ELR (cell line): ENCODE measurements at places on chromosomes 11 and 22.

DNA sequence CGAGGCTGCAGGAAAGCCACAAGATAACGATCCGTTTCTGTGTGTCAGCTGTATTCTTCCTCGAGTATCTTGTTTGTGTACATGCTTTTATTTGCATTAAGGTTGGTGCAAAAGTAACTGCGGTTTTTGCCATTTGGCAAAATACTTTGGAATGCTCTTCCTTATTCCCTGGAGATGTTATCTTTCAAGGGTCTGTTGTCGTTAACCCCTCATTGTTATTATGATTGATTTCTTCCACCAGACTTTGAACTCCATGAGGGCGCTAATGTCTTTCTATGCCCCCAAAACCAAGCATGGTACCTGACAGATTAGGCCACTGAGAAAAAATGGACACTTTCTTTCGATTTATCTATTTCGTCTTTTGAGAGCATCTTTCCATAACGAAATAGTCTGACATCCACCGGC lies 563 bp upstream of the PSMA1 start:
- DNase-seq = no peak

- no peak for DNase-seq
Observed at GRCh38 chr11:618856-619627, 3.3 kb upstream of the IRF7 start.

DNA sequence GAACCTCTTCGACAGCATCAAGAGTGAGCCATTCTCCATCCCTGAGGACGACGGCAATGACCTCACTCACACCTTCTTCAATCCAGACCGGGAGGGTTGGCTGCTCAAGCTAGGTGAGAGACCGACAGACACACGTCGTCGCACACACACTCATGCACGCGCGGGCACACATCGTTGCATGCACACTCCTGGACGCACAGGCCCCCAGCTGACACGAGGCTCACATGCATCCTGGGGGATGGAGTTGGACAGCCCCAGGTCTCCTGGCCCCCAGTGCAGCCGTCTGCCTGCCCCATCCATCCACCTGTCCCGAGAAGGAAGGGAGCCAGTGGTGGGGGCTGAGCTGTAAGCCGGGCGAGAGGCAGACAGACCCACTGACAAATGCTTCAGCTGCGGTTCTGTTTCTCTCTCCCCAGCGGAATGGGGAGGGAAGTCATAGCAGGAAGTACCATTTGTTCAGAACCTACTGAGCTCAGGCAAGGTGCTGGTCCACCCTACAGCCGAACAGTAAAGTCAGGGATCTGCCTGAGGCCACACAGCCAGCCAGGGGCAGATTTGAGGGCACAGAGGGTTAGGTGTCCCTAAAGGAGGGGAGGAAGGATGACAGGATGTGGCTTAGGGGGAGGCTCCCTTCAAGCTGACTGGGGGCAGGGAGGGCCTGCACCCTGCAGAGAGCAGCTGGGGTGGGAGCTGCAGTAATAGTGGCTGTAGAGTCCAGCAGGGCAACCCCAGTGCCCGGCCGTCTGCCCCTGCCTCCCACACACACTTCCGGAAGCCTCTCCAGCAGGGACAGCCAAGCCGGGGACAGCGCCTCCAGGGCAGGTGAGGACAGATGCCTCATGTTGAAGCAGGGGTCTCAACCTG lies 27.1 kb downstream of the CYTH4 start:
- no peak for DNase-seq

DNA sequence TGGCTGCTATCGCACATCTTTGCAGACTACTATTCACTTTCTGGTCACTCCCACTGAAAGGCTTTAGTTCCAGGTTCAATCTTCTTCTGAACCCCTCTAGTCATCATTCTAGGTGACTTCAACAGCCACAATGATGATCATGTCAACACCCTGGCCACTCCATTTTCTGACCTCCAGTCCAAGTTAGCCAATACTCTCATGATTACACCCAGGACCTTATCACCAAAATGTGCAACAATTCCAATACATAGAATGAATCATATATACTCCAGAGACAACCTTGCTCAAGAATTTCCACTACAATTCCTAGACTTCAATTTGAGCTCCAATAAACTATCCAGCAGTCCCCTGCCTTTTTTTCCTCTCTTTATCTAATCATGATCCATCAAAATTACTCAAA lies 70.7 kb downstream of the PAK1 start:
- no peak for DNase-seq

GRCh38 chr11:41382927-41383326 lies 76.5 kb downstream of the LRRC4C start:
- no peak for DNase-seq

DNA sequence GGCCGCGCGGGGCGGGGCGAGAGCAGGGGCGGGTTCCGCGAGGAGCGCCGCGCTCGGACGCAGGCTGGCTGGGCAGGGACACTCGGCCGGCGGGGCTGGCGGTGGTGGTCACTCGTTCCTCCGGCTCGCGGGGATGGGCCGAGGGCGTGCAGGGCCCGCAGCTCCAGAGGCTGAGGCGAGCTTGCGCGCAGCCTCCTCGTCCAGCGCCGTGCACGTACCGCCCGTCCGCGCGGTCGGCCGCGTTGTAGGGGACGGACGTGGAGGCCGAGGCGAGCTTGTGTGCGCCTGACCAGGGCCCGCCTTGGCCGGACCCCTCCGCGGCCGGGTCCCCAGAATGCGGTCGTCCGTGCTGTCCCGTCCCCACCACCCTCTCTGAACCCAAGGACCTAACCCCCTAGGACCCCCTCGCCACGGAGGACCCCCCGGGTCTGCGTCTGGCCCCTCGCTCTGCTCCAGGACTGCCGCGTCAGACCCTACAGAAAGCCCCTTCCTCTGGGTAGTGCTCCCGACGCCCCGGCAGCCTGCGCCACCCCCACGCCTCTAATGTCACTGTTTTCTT lies 569 bp upstream of the YPEL1 start:
- DNase-seq = no peak

DNA sequence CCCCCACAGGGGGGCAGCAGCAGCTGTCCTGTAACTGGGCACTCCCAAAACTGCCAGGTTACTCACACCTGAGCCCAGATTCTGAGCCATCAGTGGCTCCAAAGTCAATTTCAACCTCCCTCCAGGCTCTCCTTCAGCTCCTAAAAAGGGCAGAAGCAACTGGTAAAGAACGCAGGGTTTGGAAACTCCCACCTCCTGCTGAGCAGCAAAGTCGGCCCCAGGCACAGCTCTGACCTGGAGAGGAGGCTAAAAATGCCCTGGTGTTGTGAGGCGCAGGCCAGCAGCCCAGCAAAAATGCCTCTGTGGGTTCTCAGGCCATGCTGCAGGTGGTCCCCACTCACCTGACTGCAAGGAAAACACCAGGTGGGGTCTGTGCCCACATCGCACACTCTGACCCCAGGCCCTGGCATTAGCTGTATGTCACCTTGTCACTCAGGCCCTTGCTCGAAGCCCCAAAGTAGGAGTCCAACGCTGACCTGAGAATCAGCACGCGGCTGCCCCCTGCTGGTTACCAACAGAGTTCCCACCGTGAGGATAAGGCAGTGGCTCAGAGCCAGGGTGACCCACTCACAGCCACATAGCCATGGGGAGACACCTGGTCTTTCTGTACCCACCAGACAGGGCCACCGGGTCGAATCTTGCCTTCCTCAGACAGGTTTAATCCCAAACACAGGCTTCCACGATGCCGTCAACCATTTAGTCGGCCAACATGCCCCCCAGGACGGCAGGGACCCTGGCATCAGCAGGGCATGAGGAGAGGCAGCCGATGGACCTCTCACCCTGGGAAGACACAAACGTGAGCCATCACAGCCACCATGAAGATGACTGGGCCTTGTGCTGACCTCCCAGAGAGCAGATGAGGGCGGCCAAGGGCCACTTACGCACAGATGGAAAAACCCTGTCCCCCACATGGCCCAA lies 11.1 kb downstream of the POLR3H start:
- peak; percentile 70 for DNase-seq

GRCh38 chr11:46386674-46387073 lies 4.9 kb downstream of the CHRM4 start:
- DNase-seq = peak; percentile 86

- DNase-seq = no peak
Observed at GRCh38 chr11:67667490-67668191, 6.8 kb downstream of the ALDH3B2 start.

- DNase-seq = peak; percentile 1
Observed at GRCh38 chr11:133803026-133803425, 42.3 kb downstream of the SPATA19 start.
